ENCODE measurements at places on chromosomes 12 and 14.
A peak's percentile ranks its signal among the peaks of the same experiment; 100 is the strongest.

DNA sequence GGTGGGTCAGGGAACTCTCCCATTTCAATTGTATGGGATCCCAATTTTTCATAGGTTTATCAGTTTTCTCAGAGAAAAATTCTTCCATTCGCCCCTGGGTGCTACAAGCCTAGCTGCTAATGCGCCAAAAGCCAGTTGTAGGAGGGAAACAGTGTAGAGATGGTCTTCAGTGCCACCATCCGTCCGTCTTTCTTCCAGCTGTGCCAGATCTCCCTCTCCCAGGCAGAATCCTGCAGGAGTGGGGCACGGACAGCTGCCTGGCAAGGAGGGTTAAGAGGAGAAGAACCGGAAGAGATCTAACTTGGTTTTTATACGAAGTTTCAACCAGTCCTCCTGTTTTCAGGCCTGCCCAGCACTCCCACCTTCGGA lies 38.9 kb upstream of the FUT8 start:
- DNase-seq = no peak

DNA sequence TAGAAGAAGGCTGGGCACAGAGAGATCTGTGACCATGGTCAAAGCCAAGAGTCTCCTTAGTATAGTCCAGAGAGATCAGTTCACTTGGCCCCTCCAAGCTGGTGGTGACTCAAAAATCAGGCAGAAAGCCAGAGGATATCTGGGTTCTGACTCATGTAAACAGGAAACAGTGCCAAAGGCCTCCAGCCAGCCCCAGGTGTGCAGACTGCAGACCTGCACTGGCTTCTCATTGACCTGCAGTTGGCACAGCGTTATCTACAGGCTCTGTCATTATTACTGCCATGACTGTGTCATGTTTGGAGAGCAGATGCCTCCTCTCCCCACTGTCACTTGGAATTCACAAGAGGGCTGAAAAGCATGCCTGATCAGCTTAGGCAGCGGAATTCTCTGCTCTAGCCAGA lies 295.7 kb upstream of the PRKD1 start:
- no peak for DNase-seq

DNA sequence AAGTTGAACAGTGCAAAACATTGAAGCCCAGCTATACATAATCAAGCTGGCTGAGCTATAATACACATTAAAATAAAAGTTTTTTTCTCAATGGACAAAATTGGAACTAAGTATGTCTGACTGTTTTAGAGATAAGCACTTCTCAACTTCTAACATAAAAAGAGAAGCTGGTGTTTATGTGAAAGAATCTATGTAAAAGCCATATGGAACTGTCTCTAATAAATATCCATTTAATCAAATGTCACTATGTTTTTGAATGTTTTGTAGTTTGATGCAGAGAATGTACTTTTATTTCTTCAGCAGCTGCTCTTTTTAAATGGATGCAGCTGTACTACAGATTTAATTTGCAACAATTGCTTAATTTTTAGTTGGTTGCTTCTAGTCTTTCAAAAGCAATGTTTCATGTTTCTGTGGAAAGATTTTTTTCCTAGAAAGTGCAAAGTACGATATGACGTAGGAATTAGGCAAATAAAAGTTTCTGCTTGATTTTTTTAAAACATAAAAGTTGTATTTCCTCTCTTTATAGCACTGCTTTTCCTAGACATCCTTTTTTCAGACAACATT lies 114.2 kb downstream of the PDE3A start:
- DNase-seq = no peak

DNA sequence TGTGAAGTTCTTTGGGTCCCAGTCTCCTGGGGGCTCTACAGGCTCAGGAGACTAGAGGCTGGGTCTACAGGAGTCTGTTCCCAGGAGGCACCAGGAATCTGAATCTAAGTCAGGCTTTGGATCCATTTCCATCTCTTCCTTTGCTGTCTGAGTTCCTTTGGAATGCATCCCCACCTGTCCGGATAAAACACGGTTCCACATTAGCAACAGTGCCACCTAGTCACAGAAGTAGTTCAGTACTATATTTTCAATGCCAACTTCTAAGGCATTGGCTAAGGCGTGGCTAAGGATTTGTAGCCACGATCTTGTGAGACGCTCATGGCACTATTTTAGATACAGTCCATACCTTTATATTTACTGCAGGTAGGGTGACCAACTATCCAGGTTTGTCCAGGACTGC lies 15.1 kb downstream of the ZC2HC1C start:
- DNase-seq = no peak

- DNase-seq = no peak
Measured at GRCh38 chr12:47980197-47980596, 16.8 kb downstream of the TMEM106C start.

GRCh38 chr12:100187857-100188519 lies 12.6 kb upstream of the ACTR6 start:
- no peak for DNase-seq

- DNase-seq = no peak
Measured at GRCh38 chr12:123134826-123135225, 16.1 kb downstream of the PITPNM2 start.

DNA sequence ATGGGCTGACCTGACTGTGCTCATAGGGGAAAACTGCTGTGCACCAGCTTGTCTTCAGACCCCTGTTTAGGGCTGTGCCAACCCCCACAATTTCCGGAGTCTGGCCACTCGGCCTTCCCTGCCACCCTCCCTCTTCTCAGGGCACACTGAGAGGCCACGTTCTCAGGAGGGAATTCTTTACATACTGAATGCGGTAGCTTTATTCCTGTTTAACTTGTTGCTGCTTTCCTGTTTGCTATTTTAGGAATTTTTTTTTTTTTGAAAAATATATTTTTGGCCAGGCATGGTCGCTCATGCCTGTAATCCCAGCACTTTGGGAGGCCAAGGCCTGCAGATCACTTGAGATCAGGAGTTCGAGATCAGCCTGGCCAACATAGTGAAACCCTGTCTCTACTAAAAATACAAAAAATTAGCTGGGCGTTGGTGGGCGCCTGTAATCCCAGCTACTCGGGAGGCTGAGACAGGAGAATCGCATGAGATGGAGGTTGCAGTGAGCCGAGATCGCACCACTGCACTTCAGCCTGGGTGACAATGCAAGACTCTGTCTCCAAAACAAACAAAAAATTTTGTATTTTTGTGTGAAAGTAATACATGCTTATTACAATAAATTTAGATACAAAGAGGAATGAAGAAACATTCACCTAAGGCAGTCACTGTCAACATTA lies 39.5 kb downstream of the TPCN1 start:
- DNase-seq = no peak

GRCh38 chr14:65696801-65697200 lies 284.3 kb downstream of the FUT8 start:
- DNase-seq = no peak

GRCh38 chr12:65168681-65169319 lies 583 bp upstream of the LEMD3 start:
- no peak for DNase-seq

DNA sequence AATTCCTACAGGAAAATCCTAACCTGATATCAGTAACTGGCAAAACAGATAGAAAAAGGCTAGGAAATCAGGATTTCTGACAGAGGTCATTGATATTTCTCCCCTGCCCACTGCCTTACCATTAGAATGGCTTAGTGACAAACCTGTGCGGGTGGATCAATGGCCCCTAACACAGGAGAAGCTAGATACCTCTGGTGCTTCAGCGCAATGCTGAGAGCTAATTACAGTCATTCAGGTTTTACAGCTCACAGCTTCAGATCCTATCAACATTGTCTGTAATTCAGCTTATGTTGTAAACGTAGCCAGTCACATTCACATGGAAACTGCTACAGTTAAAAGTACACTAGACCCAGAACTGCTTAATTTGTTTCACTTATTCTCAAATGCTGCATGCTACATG lies 17.4 kb upstream of the SLC10A1 start:
- DNase-seq = no peak

DNA sequence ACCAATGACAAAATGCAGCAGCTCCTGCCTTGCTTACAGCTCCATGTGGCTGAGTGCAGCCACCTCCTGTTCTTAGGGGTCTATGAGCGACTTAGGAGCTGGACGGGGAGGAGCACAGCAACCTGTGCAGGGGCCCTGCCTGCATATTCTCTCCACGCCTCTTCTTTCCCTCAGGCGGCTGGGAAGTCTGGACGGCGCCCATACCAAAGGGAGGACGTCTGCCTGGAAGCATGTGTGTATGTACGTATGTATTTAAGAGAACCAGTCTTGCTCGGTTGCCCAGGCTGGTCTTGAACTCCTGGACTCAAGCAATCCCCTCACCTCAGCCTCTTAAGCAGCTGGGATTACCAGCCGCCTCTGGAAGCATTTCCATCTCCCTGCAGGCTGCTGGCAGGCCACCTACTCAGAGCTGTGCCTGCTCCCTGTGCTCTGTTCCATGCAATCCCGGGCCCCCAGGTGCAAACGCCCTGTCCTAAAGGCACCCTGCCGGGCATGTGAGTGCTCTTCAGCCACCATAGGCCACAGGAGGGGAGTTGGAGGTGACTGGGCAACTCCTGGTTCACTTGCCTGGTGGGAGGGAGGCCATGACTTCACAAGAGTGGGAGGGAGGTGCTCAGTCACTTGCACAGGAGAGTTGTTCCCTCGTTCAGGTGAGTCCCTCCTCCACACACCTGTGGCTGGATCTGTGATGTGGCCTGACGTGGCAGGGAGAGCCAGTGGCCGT lies 44.3 kb downstream of the KCNA5 start:
- no peak for DNase-seq

DNA sequence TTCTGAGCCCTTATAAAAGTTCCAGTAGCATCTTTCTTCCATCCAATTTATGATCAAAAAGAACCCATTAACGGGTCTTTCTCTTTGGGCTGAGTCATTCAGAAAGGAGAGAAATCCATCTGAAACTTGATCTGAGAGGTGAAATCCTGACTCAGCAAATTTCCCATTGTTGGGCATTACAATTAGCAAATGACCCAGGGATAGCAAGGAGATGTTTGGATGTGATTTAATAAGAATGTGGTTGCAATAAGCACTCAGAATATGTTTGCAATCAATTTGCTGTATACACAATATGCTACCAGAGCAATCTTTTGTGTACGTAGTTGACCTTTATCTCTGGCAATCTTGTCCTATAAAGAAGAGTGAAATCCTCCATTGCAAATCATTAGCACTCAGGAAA lies 122.7 kb downstream of the CCDC60 start:
- DNase-seq = no peak

- peak; percentile 40 for DNase-seq
Measured at GRCh38 chr14:65101631-65102440, 481 bp downstream of the MAX start.

DNA sequence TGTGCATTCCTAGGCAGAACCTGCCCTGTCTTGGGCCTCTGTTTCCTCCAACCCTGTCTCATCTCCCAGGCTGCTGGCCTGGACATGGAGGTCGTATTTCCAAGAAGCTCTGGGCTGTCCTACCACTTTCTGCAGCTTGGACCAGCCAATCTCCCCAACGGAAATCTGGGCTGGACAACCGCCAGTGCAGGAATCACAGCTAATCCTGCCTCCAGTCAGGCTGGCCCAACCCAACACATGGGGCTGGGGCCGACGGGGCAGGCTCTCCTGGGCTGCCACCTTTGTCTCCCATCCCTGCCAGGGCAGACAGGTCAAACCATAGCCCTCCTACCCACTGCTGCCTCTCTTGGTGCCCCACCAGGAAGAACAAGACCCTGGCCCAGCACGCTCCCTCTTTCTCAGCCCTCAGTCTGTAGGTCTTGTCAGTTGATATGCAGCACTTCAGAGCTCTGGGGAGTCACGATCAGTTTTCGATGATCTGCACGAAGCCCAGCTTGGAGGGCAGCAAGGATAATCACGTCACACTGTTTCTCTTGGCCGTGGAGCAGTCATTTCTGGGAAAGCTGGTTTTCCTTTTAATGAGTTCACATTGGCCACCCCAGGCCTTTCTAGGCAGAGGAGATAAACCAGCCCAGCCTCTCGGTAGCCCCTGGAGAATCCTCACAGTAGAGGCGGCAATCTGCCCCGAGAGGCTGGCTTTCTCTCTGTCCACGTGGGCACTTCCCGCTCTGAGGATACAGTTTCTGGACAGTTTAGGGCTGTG lies 195.2 kb upstream of the PRMT8 start:
- DNase-seq = no peak

DNA sequence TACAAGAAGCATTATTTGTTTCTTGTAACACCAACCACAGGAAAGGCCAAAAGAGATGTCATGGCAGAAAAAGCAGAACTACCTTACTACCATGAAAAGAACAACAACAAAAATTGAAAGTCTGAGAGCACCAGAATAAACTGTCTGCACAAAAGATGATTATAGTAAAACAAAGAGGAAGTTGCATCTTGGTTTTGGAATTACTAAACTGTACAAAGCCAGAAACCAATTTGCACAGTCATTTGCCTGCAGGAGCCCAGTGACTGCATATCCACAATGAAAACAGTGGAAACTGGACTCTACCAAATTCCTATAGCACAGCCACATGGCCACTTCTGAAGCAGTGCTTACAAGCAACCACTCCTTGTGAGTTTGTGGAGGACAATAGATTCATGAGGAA lies 276.2 kb downstream of the SSPN start:
- DNase-seq = no peak
